Type B pancreatic cell (in vitro differentiated cells): ENCODE measurements at places on chromosomes 5 and 9. TPM values are rescaled to one million over a fixed set of nuclear protein-coding genes. Genes with fewer than 3 reads are reported as not detected.

C5orf46 gene
- not detected in 2 replicates for total RNA-seq

TMEM171 gene
- 0.38 and 1.3 TPM in 2 replicates for total RNA-seq

DNA sequence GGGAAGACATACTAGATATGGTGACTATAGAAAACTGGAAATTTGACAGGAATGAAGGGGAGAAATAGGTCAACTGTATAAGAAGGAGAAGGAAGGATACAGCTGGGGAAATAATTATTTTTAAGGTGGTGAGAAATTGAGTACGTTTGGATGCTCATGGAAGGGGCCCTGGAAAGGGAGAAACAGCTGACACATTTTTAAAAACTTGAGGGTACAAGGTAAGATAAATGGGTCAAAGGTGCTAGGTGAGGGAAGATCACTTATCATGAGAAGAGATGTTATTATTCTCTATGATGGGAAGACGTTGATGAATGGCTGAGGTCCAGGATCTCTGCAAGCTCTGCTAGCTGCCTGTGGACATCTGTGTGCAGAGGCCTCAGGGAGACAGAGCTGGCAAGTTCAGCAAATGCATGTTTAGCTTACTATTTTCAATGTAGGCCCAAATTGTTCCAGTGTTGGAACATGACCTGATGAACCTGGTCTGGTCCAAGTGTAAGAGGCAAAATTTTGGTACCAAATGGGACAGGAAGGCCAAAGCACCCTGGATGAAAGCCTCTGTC is 181.7 kb downstream of the MTRR start:
- no peaks in the 10 kb centered on the region for H3K27me3 ChIP-seq
- H3K36me3 ChIP-seq: no peaks in the 10 kb centered on the region
- no peak overlapping the region for H3K27ac ChIP-seq
- H3K4me3 ChIP-seq: no peak overlapping the region

GRCh38 chr9:105066275-105066865 is 138.4 kb upstream of the ABCA1 start:
- H3K4me3 ChIP-seq: no peak overlapping the region
- H3K36me3 ChIP-seq: no peaks in the 10 kb centered on the region
- no peaks in the 10 kb centered on the region for H3K27me3 ChIP-seq
- H3K4me1 ChIP-seq: peaks cover 42% of the 10 kb centered on the region

TRAF1 gene
- total RNA-seq: 1.9 and 3.1 TPM in 2 replicates

ZNF658 gene
- 6.3 and 9.7 TPM in 2 replicates for total RNA-seq

MSMP gene
- not detected in 2 replicates for total RNA-seq

- H3K4me3 ChIP-seq: no peak overlapping the region
- H3K36me3 ChIP-seq: peaks cover 8% of the 10 kb centered on the region
- H3K27ac ChIP-seq: no peak overlapping the region
- H3K27me3 ChIP-seq: no peaks in the 10 kb centered on the region
- no peak for DNase-seq
Observed at GRCh38 chr5:140245341-140245740, 57.6 kb downstream of the PFDN1 start.

GRCh38 chr9:73459817-73460216 is 308.2 kb downstream of the ANXA1 start:
- H3K4me3 ChIP-seq: no peak overlapping the region
- DNase-seq: no peak
- no peaks in the 10 kb centered on the region for H3K4me1 ChIP-seq
- H3K27ac ChIP-seq: no peak overlapping the region

KCTD16 gene
- 3.0 and 4.5 TPM in 2 replicates for total RNA-seq

- no peaks in the 10 kb centered on the region for H3K27me3 ChIP-seq
- H3K36me3 ChIP-seq: no peaks in the 10 kb centered on the region
- peak; percentile 75 for DNase-seq
- peak within 1 kb of the TSS; percentile 93 for H3K4me3 ChIP-seq
Observed at GRCh38 chr5:24644761-24645160, at the start of gene CDH10. Gene CDH10, minus strand, starts transcription at chr5:24644978. Its CDS starts 51,488 bp downstream, at chr5:24593490.

IL4 gene
- not detected in 2 replicates for total RNA-seq
